SW480 (cell line): ENCODE measurements at places on chromosomes 4 and X.

DNA sequence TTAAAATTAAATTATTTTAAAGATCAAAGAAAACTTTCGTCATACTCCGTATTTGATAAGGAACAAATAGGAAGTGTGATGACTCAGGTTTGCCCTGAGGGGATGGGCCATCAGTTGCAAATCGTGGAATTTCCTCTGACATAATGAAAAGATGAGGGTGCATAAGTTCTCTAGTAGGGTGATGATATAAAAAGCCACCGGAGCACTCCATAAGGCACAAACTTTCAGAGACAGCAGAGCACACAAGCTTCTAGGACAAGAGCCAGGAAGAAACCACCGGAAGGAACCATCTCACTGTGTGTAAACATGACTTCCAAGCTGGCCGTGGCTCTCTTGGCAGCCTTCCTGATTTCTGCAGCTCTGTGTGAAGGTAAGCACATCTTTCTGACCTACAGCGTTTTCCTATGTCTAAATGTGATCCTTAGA lies at the start of gene CXCL8:
TSS of gene CXCL8 (plus strand) at position 217 of the 426 bp plus-strand sequence. CDS start at position 307, 90 bp downstream.
- peak; percentile 55 for DNase-seq

GRCh38 chrX:135006187-135006586 lies 15.4 kb downstream of the SMIM10 start:
- no peak for DNase-seq

- no peak for DNase-seq
Measured at GRCh38 chrX:121336831-121337421, 289.5 kb downstream of the GLUD2 start.

DNA sequence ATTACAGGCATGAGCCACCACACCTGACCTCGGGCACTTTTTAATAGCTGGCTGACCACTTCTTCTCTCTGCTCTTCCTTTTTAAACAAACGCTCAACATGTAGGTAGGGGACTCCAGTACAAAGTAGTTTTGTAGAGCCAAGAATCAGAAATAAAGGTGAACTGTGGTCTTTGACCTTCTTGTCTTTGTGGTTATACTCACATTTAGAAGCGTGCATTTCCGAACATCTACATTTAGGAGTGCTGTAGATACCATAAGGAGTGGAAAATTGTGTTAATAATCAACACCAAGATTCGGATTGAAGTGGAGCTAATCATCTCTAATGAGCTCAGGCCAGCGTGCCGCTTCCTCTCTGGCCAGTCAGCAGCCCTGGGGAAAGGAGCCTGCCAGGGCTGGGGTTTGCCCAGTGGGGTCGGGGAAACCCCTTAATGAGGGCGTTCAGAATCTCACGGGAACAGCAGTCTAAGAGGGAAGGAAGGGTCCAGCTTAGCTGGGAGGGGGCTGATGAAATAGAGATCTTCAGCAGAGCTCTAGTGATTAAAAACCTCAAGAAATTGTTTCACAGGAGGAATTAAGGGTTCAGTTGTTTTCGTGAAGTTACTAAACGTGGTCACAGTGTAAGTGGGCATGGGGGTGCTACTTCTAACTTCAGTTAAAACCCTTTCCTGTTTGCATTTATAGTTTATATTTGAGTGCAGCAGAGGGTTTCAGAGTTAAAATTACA lies 81.2 kb downstream of the GAB1 start:
- DNase-seq, result no peak

DNA sequence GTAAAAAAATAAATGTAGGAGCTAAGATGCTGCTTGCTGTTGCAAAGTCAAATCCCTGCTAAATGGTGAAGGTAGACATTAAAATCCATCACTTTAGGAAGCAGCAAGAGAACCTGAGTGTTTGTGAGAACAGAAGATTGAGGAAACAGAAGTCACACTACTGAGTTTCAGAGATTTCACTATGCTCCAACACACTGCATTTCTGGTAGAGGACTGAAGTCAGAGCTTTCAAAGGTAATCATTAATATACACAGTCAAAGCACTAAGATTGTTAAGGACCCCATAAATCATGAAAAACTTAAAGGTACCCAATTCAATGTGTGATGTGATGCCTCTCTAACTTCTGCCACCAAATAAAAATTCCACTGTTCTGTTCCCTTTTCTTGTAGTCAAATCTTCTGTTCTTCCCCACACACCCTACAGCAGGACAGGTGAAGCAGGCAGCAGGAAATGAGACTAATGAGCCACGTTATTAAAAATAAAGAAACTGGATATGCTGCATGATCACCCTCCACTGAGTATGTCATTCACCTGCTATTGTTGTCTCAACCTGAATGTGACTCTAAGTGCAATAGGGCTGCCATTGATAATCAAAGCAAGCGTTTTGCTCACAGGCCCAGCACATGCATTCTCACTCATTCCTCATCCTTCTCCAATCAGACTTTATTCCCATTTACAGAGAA lies 28.9 kb upstream of the APELA start:
- no peak for DNase-seq

DNA sequence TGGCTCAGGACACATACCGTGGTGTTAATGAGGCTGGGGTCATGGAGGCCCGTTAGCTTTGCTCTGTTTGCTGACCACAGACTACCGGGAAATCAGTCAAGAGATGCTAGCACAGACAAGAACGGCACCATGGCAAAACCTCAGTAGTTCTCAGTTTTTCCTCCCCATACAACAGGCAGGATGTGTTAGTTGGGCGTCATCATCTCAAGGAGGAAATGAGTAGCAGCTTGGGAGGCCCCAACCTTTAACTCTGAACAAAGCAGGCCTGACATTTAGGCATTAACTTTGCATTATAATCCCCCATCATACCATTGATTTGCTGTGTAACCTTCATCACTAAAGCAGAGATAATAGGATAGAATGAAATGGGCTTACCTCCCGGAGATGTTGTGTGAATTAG lies 714.2 kb downstream of the RPA4 start:
- DNase-seq, result no peak

- DNase-seq, result no peak
Measured at GRCh38 chr4:104879367-104879766, 267.3 kb upstream of the TET2 start.

DNA sequence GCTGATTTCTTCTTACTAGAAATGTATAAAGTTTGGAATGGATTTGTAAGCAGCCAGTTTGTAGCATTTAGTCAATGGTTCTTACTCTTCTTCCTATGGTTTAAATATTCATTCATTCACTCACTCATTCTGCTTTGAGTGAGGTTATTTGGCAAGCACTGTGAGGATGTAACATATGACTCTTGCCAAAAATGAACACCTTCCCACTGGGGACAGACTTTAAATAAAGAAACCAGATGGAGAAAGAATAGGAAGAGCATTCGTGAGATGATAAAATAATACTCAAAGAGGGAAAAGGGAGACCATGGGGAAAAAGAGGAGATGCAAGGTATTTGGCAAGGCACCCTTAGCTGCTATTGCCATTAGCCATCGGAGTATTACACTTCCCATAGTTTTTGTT lies 586.1 kb downstream of the ADGRL3 start:
- DNase-seq, result no peak

GRCh38 chr4:73311428-73311827 lies 52.8 kb upstream of the ANKRD17 start:
- peak; percentile 26 for DNase-seq

GRCh38 chr4:8893624-8894423 lies 22.2 kb upstream of the HMX1 start:
- no peak for DNase-seq

DNA sequence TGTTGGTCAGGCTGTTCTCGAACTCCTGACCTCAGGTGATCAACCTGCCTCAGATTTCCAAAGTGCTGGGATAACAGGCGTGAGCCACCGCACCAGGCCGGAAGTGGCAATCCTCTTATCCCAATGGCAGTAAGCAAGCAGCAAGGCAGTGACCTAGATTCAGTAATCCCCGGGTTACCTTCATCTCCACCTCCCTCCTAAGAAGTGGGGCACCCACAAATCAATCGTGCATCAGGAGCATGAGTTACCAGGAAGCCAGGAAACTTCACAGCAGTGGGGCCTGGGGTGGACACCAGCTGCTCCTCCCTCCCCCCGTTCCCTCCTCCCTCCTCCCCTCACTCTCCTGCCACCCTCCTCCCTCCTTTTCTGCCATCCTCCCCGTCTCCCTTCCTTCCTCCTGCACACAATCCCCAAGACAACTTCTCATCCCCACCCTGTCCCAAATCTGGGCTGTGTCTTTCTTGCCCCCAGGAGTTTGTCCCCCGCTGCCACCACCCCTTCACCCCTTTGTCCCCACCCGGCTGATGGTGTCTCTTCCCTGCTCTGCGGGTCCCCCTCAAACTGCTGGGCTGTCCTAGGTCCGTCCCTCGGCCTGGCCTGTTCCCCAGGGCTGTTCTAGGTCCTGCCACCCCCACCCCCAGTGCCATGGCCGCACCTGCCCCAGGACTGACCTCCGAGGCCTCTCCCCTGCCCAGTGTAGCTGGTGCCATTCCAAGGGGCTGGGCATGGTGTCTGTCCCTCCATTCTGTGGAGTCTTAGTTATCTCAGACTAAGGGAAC lies 2.2 kb downstream of the PDE6B start:
- no peak for DNase-seq

DNA sequence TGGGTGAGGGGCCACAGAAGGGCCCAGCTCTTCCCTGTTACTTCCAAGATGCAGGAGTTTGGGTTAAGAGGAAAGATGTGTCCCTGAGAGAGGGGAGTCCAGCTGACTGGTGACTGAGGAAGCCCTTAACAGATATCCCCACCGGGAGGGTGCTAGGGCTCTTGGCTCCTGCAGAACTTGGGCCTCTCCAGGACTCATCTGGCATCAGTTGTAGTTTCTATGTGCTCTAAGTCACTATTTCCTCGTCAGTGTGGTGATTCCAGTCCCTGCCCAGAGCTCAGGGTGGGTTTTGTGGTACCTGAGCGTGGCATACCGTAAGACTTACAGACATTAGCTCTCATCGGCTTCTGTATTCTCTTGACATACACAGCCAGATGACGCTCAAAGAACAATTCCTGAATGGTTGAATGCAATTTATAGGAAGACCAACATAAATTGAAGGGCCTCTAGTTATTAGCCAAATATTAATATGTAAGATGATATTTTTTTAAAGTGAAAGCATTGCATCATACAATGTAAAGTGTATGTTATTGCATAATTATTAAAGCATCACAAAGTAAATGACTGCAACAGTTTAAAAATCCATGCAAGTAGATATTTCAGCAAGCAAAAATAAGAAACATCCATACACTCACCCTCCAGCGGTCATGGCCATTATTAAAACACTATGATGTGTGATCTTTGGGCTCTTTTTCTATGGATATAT lies 195.5 kb downstream of the PTTG2 start:
- DNase-seq, result peak; percentile 51

- no peak for DNase-seq
Measured at GRCh38 chr4:75494563-75494962, 19.6 kb downstream of the RCHY1 start.

GRCh38 chrX:1244164-1245076 lies 24.2 kb upstream of the CSF2RA start:
- no peak for DNase-seq

DNA sequence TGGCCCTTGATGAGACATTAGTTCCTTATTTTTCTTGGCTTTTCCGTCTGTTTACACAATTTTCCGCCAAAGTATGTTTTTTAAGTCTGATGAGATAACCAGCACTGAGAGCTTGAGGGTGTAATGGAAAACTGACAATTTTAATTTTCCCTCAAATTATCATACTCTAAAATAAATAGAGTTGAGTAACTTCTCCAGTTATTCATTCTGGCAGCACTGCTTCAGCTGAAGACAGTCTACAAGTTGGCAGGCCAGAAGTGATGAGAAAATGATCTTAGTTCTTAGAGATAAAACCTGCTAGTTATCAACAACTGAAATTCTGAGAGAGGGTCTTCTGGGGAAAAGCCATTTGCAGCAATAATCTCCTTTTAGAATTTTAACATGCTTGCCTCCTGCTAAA lies 241.6 kb upstream of the TET2 start:
- DNase-seq, result no peak

DNA sequence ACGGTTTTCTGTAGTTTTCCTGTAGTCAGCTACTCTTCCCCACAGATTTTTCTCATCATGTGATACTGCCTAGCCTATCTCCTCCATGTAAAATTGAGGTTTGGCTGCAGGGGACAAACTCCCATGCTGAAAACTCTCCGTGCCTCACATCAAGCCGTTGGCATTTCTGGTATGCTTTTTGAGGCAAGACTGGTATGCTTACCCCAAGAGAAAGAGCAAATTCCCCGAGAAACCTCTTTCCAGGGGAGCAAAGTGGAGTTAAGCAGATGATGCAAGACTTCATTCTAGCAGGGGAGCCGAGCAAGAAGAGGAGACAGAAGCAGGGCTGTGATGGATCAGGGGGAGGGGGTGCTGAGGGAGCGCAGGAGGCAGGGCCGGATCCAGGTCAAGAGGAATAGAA lies 4.8 kb downstream of the SOWAHD start:
- DNase-seq, result peak; percentile 33

DNA sequence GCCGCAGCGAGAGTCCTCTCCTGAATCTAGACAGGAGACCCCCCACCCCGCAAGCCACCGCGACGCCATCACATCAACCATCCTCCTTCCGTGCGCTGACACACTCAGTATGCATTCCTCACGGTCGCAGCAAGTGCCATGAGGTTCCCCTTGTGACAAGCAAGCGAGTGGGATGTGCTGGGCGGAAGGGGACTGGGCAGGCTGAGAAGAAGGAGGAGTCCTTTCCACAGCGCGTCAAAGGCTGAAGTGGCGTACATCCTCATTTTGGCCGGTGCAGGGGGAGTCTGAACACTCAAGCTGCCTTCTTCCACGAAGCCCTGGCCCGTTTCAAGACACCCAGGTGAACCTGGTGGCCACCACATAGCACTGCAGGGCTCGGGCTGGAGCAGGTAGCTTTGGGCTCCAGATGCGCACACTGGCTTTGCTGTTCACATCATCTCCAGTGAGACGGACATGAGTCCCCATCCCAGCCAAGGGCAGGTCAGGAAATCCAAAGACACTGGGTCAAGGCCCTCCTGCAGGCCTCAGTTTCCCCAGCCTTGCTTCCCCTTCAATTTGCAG lies 30.4 kb downstream of the CCNQ start:
- no peak for DNase-seq

DNA sequence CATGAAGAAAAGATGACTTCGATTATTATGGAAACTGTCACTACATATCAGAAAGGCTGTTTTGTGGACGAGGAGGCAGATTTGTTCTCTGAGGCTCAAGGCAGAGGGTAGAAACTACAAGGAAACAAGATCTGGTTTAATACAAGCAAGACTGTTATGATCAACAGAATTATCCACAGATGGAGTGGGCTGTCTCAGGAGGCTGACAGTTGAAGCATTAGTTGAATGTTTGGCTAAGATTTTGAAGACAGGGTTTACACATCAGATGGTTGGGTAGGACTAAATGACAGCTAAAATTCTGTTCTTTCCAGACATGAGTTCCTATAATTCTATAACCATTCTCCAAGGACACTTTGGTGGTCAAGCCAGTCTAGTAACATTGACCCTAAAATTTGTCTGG lies 49.8 kb downstream of the LDOC1 start:
- no peak for DNase-seq

GRCh38 chr4:99679204-99679603 lies 21.6 kb upstream of the C4orf54 start:
- DNase-seq, result no peak

DNA sequence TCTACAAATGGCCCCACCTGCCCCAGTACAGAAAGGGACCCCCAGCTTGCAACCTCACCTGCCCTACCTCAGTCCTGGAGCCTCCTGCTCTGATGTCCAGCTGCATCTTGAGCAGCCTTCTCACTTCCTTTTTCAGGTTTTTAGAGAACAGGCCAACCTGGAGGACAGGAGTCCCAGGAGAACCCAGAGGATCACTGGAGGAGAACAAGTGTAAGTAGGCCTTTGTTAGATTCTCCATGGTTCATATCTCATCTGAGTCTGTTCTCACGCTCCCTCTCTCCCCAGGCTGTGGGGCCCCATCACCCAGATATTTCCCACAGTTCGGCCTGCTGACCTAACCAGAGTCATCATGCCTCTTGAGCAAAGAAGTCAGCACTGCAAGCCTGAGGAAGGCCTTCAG lies 3.6 kb downstream of the MAGEA11 start:
- DNase-seq, result no peak

GRCh38 chr4:102696758-102697157 lies 64.0 kb downstream of the MANBA start:
- no peak for DNase-seq
